ENCODE measurements at places on chromosomes 16 and 17.

DNA sequence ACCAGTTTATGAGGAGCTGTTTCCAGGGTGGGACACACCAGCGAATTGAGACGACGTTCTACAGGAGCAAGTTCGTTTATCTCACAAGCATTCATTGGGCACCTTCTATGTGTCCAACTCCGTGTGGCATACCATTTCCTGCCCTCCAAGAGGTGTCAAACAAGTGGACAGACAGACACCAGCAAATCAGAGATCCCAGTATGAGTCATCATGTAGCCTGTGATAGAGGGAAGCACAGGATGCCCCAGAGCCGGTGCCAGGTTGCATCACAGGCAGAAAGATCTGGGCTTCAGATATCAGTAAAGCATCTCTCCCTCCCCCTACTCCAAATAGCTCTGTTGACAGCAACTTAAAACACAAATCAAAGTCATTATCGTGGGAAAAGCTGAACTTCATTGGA, 31.8 kb upstream of the MAF start:
- no peak for DNase-seq

DNA sequence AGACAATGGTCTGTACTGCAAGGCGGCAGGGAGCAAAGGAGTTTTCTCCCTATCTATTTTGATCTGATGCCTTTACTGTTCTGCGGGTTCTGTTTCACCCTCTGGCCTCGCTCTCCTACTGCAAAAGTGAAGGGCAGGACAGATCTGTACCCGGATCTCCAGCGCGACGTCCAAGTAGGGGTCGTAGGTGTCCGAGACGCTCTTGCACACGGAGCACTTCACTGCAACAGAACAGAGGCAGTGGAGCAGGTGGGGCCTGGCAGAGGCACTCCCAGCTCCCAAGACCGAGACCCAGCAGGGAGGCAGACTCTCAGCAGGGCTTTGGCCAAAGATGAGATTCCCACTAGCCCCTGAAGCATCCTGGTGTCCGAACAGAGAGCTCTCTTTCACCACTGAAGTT, 19.8 kb downstream of the USP36 start:
- no peak for DNase-seq

DNA sequence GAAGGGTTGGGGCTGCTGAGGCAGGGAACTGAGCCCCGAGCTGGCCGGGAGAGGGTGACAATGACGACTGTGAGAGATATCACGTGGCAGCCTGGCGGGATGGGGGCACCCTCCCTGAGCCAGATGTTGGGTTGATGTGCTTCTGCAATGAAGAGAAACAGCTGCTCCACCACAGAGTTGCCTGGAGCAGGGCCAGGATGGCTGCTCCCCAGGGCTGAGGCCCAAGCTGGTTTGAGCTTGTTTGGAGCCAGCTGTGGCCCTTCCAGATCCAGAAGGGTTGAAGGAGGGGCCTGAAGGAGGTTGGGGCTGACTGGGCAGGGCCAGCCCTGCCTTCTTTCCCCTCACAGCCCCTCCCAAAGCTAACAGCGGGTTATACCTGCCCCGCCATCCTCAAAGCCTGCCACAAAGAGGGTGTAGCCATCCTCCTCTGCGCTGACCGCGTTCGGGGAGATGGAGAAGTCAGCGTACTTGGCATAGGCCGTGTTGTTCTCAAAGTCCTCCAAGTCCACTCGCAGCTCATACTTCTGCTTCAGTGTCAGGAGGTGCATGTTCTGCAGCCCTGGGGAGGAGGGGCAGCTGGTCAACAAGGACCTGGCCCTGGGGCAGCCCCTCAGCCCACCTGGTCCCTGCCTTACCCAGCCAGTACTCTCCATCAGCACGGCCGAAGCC, 2.1 kb downstream of the MFAP4 start:
- DNase-seq = no peak

GRCh38 chr17:37318931-37319594, 56.7 kb upstream of the C17orf78 start:
- no peak for DNase-seq

- DNase-seq = no peak
Observed at GRCh38 chr17:63819585-63820537, 7.4 kb upstream of the PSMC5 start.

- DNase-seq = no peak
Observed at GRCh38 chr16:162271-162991, 3.3 kb upstream of the HBM start.

GRCh38 chr17:17624741-17625140, 33.2 kb upstream of the PEMT start:
- no peak for DNase-seq

DNA sequence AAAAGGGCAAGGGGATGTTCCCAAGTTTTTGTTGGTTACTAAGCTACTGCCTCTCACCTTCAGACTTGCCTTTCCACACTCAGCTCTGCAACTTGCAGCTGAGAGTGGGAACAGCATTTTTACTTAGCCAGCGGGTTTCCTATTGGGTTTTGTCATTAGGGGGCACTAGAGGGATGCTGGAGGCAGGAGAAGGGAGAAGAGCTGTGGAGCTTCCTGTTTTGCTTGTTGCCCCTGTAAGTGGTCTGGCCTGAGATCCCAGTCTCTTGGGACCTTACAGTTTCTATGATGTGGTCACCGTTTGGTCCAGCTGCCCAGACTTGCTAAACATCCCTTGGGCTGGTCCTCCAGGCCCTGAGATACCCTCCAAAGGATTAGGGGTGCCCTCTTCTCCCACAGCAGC, 209.6 kb upstream of the NLRP1 start:
- peak; percentile 37 for DNase-seq

DNA sequence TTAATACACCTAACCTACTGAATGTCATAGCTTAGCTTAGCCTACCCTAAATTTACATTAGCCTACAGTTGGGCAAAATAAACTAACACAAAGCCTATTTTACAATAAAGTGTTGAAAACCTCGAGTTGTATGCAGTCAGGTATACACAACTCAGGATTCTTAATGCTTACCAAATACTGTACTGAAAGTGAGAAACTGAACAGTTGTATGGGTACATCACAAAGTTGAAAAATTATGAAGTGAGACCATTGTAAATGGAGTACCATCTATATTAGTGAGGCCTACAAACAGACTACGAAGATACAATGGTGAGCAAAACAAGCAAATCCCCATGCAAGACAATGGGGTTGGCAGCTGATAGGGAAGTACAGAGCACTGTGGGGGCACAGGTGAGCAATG, 79.7 kb downstream of the VAT1L start:
- no peak for DNase-seq

GRCh38 chr16:51225878-51226277, 74.8 kb upstream of the SALL1 start:
- no peak for DNase-seq

GRCh38 chr16:65386672-65387071, 264.8 kb upstream of the CDH11 start:
- no peak for DNase-seq

DNA sequence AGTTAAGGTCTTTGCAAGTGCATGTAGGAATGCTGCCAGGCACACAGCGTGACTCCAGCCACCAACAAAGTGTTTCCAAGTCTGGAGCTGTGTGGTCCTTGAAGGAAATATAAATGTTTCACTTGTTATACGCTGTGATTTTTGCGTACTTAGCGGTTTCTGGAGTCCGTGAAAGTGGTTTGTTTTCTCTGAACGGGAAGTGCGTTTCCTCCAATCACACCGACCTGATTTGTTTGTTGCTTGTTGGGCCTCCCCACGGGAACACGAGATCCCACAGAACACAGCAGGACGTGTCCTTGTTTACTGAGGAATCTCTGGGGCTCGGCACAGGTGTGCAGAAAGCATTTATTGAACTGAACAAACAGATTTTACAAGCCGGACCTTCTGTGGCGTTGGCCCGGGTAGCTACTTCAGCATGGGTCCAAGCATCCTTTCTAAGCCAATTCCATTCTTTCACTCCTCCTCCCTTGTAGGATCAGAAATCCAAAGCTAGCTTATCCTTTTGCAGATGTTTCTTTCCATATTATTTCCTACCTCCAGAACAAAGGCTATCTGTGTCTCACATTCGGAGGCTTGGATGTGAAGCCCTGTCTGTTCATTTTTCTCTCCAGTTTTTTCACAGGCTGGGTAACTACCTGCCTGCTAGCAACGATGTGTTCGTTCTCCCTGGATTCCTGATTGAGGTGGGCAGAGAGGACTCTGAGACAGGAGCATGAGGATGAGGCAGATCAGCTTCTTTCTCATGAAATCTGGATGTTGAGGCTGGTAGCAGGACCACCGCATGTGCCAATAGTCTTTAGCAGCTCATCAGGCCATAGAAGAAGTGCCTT, 44.6 kb downstream of the ABAT start:
- no peak for DNase-seq
